ENCODE measurements at places on chromosomes 6 and 20. TPM values are rescaled to one million over a fixed set of nuclear protein-coding genes. Genes with fewer than 3 reads are reported as not detected.

DNA sequence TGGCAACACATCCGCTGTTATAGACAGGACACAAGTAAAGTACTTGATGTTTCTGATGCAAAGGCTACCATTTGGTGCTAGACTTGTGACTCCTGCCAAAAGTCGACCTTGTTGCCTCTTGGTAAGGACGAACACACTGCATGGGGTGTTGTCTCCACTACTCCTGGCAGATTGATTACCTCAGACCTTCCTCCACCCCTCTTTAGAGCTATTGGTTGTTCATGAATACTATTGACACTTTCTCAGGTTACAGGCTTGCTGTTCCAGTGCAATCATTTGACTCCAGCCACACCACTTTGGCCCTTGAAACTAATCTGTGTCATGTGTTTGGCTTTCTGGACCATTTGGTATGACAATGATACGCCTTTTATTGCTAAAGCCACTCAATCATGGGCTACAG is 62.3 kb downstream of the TRMT11 start:
- H3K27ac ChIP-seq: no peak overlapping the region
- no peak for DNase-seq
- no peaks in the 10 kb centered on the region for H3K27me3 ChIP-seq
- H3K36me3 ChIP-seq: no peaks in the 10 kb centered on the region

- H3K27me3 ChIP-seq: no peaks in the 10 kb centered on the region
- H3K27ac ChIP-seq: no peak overlapping the region
- H3K4me1 ChIP-seq: no peaks in the 10 kb centered on the region
- no peak overlapping the region for H3K4me3 ChIP-seq
- no peak for DNase-seq
Observed at GRCh38 chr20:2264118-2264517, 31.7 kb upstream of the TGM3 start.

DNA sequence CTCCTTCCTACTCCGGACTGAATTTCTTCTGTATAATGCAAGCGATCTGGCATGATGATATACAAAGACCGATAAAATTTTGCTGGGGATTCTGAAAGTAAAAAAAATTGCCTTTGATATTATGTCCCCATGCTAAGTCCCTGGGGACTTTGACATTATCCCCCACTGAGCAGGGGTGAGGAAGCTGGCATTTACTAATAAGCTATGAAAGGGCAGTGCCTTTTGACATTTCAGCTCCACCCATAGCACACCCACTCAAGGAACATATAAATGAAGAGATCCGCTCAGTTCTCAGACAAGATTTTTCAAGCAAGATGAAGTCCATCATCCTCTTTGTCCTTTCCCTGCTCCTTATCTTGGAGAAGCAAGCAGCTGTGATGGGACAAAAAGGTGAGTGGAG is at the start of gene SEMG2:
Gene SEMG2 (plus strand): TSS at position 298 of the 400 bp plus-strand sequence. CDS start 17 bp downstream, at position 315.
- DNase-seq: no peak
- H3K4me3 ChIP-seq: no peak within 1 kb of the TSS
- no peak within 1 kb of the TSS for H3K27ac ChIP-seq
- no peaks in the 10 kb centered on the region for H3K36me3 ChIP-seq

The CST9 gene
- not detected for total RNA-seq

DNA sequence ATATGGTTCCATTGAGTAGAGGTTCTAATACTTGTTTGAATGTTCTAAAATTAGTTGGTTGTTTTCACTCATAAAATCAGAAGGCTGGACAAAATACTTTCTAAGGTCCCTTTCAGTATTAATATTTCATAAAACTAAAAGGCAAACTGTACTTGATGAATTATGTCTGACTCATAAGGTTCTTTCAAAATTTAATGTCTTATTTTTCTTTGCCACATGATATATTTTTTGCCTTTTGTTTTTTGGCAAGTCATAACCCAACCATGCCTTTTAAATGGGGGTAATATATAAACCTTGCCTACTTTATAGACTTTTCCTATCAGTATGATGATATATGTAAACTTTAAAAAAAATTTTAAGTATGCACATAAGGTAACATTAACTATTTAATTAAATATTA is 244.7 kb downstream of the PTPRK start:
- H3K4me1 ChIP-seq: peaks cover 15% of the 10 kb centered on the region
- H3K27me3 ChIP-seq: no peaks in the 10 kb centered on the region
- DNase-seq: no peak
- H3K36me3 ChIP-seq: no peaks in the 10 kb centered on the region
- H3K4me3 ChIP-seq: no peak overlapping the region

DNA sequence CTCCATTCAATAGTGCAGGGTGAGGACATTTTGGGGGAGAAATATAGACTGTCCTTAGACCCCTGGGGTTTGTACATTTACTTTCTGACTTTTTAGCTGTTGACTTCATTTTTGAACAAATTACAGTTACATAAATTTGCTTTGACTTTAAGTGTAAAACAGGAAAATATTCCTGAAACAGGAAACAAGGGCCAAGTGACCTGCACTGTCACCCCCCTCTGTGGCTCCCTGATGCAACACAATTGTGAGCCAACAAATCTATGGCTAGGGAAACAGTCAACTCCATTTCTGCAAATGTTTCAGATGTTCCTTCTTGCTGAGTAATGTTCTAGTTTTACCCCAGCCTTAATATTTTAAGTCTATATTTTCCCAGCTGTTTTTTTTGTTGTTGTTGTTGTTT is 39.8 kb downstream of the HLA-A start:
- no peak for DNase-seq
- H3K4me3 ChIP-seq: no peak overlapping the region
- H3K4me1 ChIP-seq: peaks cover 7% of the 10 kb centered on the region
- H3K27ac ChIP-seq: no peak overlapping the region
- no peaks in the 10 kb centered on the region for H3K27me3 ChIP-seq

The TREML2 gene
- 0.10 TPM for total RNA-seq

The RIMS4 gene
- total RNA-seq: 0.13 TPM
